Uterus (tissue), 4 donors: ENCODE measurements at places on chromosomes 7 and 10. TPM values are rescaled to one million over a fixed set of nuclear protein-coding genes. Genes with fewer than 3 reads are reported as not detected.

DNA sequence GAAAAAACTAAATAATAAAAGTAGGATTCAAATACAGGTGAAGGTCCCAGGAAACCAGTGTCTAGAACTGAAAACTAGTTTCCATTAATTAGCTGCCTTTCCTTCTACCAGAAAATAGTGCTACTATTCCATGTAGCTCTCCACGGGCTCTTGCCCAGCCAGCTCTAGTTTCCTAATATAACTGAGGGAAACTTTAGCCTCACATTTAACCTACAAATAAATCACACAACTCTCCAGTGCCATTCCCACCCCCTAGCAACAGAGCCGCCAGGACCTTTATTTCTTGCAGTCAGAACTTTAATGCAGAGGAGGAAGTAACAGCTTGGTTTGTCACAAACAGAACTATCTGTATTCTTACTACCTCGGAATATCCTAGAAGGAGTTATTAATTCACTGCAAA, 10.3 kb downstream of the TOMM7 start:
- H3K4me1 ChIP-seq: no peaks in the 10 kb centered on the region
- no peak overlapping the region for H3K27ac ChIP-seq
- H3K27me3 ChIP-seq: no peaks in the 10 kb centered on the region
- no peak for DNase-seq
- no peak overlapping the region for H3K4me3 ChIP-seq
- H3K36me3 ChIP-seq: no peaks in the 10 kb centered on the region

DNA sequence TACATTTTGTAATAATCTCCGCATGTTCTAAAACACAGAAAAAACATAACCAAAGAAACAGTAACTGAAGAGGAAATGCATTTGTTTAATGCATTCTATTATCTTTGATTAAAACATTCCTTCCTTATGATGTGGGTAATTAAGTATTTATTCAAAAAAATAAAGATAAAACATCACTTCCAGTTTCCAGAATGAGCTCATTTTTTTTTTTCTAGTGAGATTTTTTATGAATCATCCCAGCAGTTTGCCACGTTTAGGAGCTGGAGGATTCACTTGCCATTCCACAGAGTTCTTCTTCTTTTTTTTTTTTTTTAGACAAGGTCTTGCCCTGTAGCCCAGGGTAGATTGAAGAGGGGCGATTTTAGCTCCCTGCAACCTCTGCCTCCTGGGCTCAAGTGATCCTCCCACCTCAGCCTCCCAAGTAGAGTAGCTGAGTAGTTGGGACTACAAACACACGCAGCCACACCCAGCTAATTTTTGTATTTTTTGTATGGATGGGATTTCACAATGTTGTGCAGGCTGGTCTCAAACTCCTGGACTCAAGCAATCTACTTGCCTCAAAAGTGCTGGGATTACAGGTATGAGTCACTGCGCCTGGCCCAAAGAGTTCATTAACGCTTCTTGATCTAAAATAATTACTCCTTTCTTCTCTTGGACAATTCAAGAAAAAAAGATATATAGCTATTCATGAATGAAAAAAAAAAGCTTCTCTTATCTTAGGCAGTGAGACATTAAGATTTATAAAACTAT, 177.3 kb downstream of the DKK1 start:
- H3K4me3 ChIP-seq: no peak overlapping the region
- DNase-seq: no peak
- no peaks in the 10 kb centered on the region for H3K36me3 ChIP-seq
- no peaks in the 10 kb centered on the region for H3K27me3 ChIP-seq
- H3K27ac ChIP-seq: no peak overlapping the region

- H3K27me3 ChIP-seq: no peaks in the 10 kb centered on the region
- no peaks in the 10 kb centered on the region for H3K36me3 ChIP-seq
- DNase-seq: no peak
- H3K4me3 ChIP-seq: peak overlapping the region; percentile 74
- no peaks in the 10 kb centered on the region for H3K4me1 ChIP-seq
- H3K27ac ChIP-seq: peak overlapping the region; percentile 85
Measured at GRCh38 chr7:141737118-141737835, 881 bp upstream of the SSBP1 start.

GRCh38 chr10:32963096-32963495, 5.1 kb upstream of the ITGB1 start:
- H3K27me3 ChIP-seq: no peaks in the 10 kb centered on the region
- H3K4me3 ChIP-seq: no peak overlapping the region
- no peaks in the 10 kb centered on the region for H3K36me3 ChIP-seq
- no peaks in the 10 kb centered on the region for H3K4me1 ChIP-seq
- H3K27ac ChIP-seq: peak overlapping the region; percentile 74
- DNase-seq: no peak

DNA sequence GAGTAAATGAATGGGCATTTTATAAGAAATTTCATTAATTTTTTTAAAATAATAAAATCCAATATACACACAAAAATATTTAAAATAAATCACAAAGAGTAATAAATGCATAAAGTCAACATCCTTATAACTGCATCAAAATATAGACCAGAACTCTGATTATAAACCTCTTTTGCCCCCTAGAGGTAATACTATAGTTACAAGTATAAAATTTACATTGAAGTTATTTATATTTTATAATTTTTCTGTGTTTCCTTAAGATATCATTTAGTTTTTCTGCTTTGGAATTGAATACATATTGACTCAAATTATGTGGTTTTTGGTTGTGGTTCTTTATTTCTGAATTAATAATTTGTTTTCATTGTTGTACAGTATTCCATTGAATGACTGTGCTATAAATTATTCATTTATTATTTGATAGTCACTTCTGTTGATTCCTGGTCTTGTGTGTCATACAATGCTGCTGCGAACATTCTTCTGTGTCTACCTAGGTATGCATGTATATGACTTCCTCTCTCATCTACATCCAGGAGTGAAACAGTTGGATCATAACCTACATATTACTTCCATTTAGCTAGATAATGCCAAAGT, 673.6 kb downstream of the IPMK start:
- no peak overlapping the region for H3K4me3 ChIP-seq
- H3K4me1 ChIP-seq: no peaks in the 10 kb centered on the region
- no peaks in the 10 kb centered on the region for H3K27me3 ChIP-seq
- no peak for DNase-seq
- no peak overlapping the region for H3K27ac ChIP-seq

- H3K27me3 ChIP-seq: no peaks in the 10 kb centered on the region
- DNase-seq: no peak
- peak overlapping the region; percentile 56 for H3K27ac ChIP-seq
- no peak overlapping the region for H3K4me3 ChIP-seq
Measured at GRCh38 chr7:121006711-121007315, 18.3 kb downstream of the CPED1 start.

- H3K27me3 ChIP-seq: no peaks in the 10 kb centered on the region
- DNase-seq: no peak
- H3K4me1 ChIP-seq: no peaks in the 10 kb centered on the region
- H3K27ac ChIP-seq: no peak overlapping the region
- H3K36me3 ChIP-seq: no peaks in the 10 kb centered on the region
- no peak overlapping the region for H3K4me3 ChIP-seq
Measured at GRCh38 chr7:12436126-12436525, 32.5 kb upstream of the VWDE start.

DNA sequence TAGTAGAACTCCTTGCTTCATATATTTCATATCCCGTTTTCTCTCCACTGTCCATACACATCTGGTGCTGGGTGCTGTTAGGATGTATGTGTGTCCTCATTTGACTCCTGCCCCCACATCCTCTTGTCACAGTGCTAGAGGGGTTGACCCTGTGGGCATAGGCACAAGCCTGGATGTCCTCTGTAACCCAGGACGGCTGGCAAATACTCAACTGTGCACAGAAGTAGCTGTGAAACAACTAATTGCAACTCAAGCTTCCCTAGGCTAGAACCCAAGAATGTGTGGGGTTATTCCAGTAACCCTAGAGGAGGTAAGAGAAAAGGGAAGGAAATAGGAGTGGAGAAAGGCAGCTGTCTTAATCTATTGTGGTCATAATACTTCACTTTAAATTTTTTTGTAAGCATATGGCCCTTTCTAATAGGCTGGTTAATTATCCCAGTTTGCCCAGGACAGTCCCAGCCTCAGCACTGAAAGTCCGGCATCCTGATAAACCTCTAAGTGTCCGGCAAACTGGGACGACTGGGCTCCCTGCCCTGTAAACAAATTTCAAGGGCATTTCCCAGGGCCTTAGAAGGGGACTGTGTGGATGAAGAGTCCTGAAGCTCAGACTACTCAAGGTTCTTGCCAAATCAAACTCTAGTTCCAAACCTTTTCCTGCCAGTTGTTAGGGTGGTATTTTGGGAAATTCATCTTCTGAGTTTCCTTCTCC, 283.2 kb upstream of the CELF2 start:
- H3K4me3 ChIP-seq: no peak overlapping the region
- no peaks in the 10 kb centered on the region for H3K4me1 ChIP-seq
- H3K36me3 ChIP-seq: no peaks in the 10 kb centered on the region
- DNase-seq: no peak
- H3K27ac ChIP-seq: no peak overlapping the region
- no peaks in the 10 kb centered on the region for H3K27me3 ChIP-seq

GRCh38 chr7:91408388-91409154, 144.3 kb downstream of the FZD1 start:
- DNase-seq: no peak
- H3K27ac ChIP-seq: no peak overlapping the region
- no peaks in the 10 kb centered on the region for H3K27me3 ChIP-seq
- no peak overlapping the region for H3K4me3 ChIP-seq
- no peaks in the 10 kb centered on the region for H3K36me3 ChIP-seq

DNA sequence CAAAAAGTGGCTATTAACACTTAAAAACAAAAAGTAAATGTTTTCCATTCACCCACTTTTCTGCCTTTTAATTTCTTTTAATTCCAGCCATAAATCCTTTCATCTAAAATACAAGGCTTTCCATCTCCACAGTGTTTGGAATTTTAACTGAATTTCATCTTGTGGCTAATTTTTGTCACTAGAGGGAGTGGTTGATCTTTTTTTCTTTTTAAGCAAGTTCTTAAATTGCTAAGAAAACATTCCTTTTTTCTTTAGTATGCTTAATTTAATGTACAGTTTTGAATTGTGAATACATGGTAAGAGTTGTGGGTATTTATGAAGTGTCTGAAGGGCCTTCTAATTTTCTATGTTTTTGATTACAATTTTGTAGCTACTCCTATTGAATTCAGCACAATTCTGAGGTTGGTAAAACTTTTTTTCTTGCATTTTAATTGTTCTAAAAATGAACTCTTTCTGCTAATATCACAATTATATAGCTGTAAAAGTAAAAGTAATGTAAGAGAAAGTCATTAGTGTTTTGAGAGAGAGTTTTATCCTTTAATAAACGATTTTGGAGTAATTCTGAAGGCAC, 54.9 kb upstream of the ANK3 start:
- no peaks in the 10 kb centered on the region for H3K36me3 ChIP-seq
- no peak overlapping the region for H3K4me3 ChIP-seq
- H3K27me3 ChIP-seq: no peaks in the 10 kb centered on the region
- no peak overlapping the region for H3K27ac ChIP-seq
- no peak for DNase-seq

GRCh38 chr7:44240983-44241510, 40.3 kb downstream of the YKT6 start:
- DNase-seq: peak; percentile 67
- H3K27me3 ChIP-seq: no peaks in the 10 kb centered on the region
- H3K27ac ChIP-seq: no peak overlapping the region
- no peak overlapping the region for H3K4me3 ChIP-seq

DNA sequence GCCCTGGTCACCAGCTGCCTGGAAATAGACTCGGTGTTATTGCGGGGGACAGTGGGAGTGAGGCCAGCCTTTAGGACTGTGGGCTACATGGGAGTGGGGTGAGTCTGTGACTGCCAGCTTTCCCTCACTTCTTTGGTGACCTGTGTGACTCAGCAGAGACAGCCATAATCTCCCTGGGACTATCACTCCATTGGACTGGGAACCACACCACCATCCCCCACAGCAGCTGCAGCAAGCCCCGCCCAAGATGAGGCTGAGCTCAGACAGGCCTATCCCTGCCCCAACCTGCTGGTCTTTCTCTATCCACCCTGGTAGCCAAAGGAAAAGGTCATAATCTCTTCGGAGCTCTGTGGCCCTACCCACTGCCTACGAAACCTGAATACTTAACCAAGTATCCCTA, 263.2 kb downstream of the FZD1 start:
- no peaks in the 10 kb centered on the region for H3K4me1 ChIP-seq
- H3K4me3 ChIP-seq: no peak overlapping the region
- no peaks in the 10 kb centered on the region for H3K36me3 ChIP-seq
- no peaks in the 10 kb centered on the region for H3K27me3 ChIP-seq
- DNase-seq: no peak
- no peak overlapping the region for H3K27ac ChIP-seq

GRCh38 chr7:151721694-151722093, 155.2 kb downstream of the PRKAG2 start:
- no peaks in the 10 kb centered on the region for H3K4me1 ChIP-seq
- DNase-seq: no peak
- H3K36me3 ChIP-seq: no peaks in the 10 kb centered on the region
- no peaks in the 10 kb centered on the region for H3K27me3 ChIP-seq

DNA sequence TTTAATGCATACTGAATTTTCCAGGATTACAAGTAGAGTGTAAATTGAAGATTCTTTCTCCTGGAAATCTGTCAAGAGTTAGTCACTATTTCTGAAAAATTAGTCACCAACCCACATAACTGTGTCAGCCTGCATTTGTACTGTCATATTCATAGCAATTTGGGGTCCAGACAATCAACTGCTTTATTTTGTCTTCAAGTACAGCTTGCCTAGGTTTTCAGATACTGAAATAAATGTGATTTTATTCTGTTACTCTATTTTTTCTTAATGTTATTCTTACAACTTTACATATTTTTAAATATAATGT, 55.1 kb downstream of the CUBN start:
- no peak overlapping the region for H3K27ac ChIP-seq
- no peaks in the 10 kb centered on the region for H3K4me1 ChIP-seq
- no peak overlapping the region for H3K4me3 ChIP-seq
- no peaks in the 10 kb centered on the region for H3K27me3 ChIP-seq
- no peaks in the 10 kb centered on the region for H3K36me3 ChIP-seq
- no peak for DNase-seq

GRCh38 chr10:46520381-46520780, 36.1 kb downstream of the GPRIN2 start:
- H3K4me3 ChIP-seq: no peak overlapping the region
- no peaks in the 10 kb centered on the region for H3K27me3 ChIP-seq
- H3K27ac ChIP-seq: no peak overlapping the region
- DNase-seq: no peak

DNA sequence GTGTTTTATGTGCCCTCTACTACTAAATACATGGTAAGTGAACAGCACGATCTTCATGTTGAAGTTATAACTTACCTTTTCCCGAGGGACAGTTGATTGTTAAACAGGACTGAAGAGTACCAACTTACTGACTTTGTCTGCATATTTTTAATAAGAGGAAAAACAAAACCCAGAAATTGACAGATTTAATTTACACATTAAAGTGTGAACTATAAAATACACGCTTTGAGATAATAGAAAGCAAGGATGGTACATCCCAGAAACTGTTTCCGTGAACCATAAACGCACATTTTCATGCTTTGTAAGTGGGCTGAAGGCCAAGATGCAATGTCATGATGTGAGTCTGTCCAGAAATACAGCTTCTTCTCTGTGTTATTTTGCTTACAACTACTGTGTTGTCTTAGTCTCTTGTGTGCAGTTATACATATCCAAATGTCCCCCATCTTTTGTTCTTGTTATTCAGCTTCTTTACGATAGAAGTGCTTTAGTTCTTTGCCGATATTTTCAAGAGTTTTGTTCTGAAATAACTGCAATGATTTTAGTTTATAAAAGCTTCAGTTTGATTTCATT, 190.1 kb downstream of the MLLT10 start:
- no peaks in the 10 kb centered on the region for H3K4me1 ChIP-seq
- no peaks in the 10 kb centered on the region for H3K27me3 ChIP-seq
- no peak overlapping the region for H3K27ac ChIP-seq
- H3K4me3 ChIP-seq: no peak overlapping the region

The FOXL3 gene
- not detected for total RNA-seq

The UNC5B gene
- total RNA-seq: 26.6 TPM

The C10orf105 gene
- not detected for total RNA-seq

The SLC18A3 gene
- not detected for total RNA-seq

The TLX1 gene
- not detected for total RNA-seq
